ENCODE measurements at places on chromosomes 16 and 17.
A peak's percentile ranks its signal among the peaks of the same experiment; 100 is the strongest.

DNA sequence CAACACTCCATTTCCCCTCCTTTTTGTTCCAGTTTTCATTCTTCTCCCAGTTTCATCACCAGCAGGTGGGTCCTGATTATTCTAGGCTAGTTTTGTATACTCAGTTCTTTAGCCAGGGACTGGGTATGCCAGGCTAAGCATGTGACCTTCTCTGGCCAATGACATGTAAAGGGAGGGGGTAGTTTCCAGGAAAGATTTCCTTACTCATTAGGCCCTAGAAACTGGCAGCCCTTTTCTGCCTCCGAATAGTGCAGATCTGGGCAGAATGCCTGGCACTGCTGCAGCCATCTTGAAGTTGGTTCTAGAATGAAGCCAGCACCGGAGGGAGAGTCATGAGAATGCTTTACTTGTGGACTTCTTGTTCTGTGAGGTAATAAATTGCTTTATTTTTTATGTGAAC is 126.9 kb upstream of the AXIN2 start:
- no peak for DNase-seq

DNA sequence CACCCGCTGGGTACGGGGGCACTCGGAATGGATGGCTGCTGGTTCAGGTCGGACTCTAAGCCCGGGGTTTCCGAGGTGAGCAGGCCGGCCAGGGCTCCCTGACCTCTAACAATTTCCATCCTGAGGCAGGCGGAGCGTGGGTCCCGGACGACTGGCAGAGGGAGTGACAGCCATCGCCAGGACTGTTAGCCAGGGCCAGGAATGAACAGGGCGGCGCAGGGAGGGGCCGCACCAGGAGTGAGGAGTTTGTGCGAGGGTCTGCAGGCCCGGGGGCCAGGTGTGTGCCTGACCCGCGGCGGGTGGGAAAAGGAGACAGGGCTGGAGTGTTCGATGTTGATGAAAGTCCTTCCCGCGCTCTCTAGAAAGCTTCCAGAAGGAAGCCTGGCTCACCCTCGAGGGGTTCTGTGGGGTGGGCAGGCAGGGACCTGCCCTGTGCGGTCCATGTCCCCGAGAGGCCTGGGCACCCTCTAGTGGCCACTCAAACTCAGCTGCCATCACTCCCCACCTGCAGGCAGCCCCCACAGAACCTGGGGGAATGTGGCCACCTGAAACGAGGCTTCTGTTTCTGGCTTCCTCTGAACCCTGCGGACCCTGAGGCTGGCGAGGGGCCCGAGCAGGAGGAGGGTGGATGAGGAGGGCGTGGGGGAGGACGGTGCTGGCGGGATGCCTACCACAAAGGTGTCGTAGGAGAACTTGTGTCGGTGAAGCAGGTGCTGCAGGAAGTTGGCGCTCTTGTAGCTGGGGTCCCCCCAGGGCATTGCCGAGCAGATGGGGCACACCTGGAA is 8.2 kb downstream of the RNF166 start:
- no peak for DNase-seq

DNA sequence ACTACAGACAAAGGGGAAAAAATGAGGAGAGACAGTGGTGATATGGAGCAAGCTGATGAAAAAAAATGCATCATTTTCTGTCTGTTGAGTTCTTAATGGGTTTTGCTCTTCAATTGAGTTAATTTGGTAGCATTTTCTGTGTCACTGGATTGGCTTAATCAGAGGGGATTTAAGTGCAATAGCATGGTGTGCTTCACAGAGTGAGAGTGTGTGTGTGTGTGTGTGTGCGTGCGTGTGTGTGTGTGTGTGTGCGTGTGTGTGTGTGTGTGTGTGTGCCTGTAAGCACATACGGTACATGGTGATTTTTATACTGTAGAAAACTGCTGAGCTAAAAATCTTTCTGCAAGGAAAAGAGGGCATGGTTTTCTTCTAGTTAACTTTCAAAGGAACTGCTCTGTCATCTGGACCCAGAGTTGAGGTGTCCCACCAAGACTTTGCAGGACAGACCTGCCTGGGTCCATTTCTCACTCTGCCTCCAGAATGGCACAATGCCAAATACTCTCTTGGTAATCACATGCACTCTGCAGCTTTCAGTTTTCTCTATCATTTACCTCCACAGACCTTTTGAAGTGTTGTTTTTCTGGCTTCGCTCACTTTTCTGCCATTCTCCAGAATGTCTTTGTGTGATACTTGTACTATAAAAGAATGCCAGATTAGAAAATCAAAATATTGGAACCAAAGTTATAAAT is 952.6 kb upstream of the SOX9 start:
- DNase-seq, result peak; percentile 17

DNA sequence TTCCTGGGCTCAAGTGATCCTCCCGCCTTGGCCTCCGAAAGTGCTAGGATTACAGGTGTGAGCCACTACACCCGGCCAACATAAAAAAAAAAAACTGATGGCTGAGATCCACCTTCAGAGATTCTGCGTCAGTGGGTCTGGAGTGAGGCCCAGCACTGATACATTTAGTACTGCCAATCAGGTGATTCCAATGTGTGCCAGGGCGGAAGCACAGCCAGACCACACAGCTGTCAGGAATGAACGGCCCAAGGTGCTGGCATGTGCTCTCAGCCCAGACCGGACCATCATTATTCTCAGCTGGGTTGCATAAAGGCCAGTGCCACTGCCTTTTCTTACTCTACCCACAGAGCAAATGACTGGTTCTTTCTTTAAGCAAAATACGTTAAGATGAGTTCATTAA is 1.2 kb upstream of the BCO1 start:
- no peak for DNase-seq

- DNase-seq, result no peak
Observed at GRCh38 chr17:13562271-13562800, 39.4 kb downstream of the HS3ST3A1 start.

- DNase-seq, result no peak
Observed at GRCh38 chr17:55067697-55068439, 99.3 kb downstream of the STXBP4 start.

GRCh38 chr16:71929048-71929447 is 33.7 kb downstream of the IST1 start:
- no peak for DNase-seq

DNA sequence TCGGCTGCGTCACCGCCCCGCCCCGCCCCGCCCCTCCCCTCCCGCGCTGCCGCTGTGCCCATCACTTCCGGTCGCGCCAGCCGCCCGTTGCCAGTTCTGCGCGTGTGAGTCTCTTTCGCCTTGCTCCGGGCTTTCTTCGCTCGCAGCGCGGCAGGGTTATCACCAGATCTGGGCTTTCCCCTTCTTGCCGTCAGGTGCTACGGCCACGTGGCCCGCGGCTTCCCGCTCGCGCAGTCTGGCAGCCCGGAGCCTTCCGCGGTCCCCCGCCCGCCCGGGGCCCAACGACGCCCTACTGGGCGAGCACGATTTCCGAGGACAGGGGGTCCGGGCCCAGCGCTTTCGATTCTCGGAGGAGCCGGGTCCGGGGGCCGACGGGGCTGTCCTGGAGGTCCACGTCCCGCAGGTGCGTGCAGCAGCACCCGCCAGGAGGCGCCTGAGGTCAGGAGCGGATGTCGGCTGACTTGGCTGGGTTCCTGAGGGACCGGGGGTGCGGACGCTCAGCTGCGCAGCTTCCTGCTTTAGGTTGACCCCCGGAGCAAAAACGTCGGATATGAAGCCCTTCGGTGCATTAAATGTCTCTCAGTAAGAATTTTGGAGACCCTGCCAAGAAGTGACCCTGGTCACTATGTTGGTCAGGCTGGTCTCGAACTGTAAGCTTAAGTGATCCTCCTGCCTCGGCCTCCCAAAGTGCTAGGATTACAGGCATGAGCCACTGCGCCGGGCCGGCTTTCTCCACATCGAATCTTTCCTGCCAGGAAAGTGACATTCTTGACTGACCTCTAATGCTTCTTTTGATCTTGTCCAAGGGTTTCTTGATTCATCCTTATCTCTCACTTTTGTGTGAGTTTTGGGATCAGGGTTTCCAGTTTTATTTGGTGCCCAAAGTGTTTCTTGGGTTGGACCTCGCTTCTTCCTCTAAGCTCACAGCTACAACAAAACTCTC is at the start of gene METTL23:
TSS of gene METTL23 (plus strand) at position 64 of the 943 bp plus-strand sequence. CDS start 2,872 bp downstream, outside the sequence.
- peak; percentile 82 for DNase-seq

DNA sequence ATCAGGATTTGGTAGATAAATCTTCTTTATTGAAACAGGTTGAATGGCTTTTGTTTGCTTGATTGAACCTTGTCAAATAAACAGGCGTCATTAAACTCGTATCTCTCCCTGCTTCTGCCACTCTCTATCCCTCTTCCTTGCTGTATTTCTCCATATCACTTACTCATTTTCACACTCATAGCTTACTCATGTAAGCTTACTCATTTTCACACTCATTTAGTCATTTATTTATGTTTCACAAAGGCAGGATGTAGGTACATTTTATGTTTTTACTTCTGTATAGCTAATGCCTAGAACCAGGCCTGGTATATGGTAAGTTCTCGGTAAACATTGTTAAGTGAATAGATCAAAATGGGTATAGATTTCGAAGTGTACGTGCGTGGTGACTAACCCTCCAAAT is 450.0 kb downstream of the PMP22 start:
- DNase-seq, result no peak

DNA sequence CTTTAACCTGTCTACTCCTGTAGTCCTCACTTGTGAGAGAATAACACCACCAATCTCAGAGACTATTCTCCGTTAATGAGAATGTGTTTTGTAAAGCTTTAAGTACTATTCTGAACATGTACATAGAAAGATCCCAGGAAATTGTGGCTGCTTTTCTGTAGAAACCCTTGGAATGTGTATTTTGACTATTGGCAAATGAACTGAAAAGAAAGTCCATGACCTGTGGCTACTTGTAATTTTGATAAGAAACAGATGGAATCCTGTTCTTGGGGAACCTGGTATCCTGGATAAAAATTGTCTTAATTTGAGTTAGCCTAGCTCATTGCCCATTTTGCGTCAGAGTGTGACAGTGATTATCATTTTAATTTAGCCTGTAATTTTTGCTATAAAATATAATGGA is 9.1 kb downstream of the CTCF start:
- no peak for DNase-seq

DNA sequence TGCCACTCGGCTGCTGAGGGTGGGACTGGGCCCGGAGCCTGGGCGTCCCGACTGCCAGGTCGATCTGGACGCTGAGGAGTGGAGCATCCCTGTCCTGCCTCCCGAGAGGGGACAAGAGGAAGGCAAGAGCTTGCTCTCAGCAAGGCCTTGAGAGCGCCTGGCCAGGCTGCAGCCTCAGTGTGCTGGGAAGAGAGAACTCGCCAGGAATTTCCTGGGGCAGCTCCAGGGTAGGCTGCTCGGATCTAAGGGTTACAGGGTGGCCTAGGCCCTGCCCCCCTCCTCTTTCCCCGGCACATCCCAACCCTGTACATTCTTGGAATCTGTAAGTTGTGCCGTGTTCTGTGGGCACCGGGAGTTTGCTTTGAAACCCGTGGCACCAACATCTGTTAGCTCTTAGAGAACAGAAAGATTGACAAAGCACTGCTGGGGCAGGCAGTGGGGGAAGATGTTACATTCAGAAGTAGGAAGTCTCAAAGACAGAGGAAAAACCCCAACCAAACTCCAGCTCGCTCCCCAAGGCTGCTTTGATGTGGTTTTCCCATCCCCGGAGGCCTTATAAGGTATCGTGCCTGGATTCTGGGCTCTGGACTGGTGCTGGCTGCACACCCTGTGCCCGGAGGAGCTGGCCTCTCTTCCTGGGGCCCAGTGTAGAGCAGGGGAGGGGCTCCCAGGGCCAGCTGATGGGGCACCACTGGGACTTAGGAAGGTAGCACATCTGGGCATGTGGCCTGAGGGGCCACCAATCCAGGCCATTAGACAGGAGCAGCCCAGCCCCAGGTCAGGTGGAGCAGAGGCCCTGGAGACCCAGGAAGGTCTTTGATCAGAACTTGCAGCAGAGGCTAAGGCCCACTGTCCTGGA is 55.2 kb downstream of the NKD1 start:
- no peak for DNase-seq

DNA sequence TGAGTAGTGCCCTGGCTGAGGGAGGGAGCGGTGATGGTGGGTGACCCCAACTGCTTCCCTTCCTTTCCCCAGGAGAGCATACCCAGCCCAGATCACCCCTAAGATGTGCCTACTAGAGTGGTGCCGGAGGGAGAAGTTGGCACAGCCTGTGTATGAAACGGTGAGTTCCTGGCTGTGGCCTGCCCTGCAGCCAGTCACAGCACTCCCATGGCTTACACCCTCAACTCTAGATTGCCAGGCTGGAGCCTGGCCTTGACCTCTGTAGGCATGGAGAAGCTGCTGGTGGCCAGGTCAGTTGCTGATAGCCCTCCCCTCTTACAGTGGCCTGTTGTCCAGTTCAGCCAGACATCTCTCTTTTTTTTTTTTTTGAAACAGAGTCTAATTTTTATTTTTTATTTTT is 8.6 kb upstream of the NFATC3 start:
- no peak for DNase-seq

GRCh38 chr16:638034-638543 is 2.0 kb upstream of the METTL26 start:
- DNase-seq, result peak; percentile 64

DNA sequence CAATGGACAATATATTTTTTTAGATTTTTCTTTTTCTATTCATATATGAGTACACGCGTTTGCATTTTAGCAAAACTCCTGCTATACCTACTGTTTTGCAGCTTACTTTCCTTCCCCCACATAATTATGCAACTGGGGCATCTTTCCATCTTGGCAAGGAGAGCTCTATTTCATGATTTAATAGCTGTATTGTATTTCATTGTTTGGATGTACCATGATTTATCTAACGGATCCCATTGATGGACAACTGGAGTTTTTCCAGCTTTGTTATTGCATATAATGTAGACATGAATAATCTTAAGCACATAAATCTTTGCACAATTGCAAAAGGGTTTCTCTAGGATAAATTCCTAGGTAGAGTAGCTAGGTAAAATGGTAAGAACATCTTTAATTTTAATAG is 133.9 kb downstream of the PITPNC1 start:
- no peak for DNase-seq

GRCh38 chr16:51201604-51202003 is 50.5 kb upstream of the SALL1 start:
- no peak for DNase-seq

GRCh38 chr17:60077672-60078519 is 825 bp downstream of the HEATR6 start:
- no peak for DNase-seq

- DNase-seq, result peak; percentile 83
Observed at GRCh38 chr17:29124135-29124924, 55.9 kb downstream of the MYO18A start.

DNA sequence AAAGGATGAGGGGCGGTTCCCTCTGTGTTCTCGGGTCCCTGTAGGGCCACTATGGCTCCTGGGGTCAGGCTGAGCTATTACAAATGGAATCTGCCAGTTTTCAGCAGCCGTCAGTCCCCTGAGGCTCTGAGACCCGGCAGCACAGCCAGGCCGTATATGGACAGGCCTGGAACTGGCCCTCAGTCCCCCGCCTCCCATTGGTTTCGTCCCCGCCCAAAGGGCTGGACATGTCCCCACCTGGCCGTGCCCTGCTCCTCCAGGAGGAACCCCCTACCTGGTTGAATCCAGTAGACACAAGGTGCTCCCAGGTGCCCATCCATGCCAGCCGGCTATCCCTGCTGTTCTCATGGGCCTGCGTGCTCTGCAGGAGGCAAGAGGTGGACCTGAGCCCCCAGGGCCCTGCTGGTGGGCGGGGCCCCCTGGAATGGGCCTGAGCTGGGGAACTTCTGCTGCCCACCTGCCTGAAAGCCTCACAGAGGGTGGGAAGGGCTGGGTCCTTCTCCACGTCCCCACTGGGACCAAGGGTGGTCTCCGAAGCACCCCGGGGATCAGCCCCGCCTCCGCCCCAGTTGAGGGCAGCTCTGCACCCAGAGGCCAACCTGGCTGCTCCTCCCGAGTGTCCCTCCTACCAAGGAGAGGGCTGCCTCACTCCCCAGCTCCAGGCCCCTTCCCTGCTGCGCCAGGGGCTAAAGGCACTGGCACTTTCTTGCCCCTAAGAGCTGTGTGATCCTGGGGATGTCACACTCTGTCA is 16.8 kb downstream of the VASN start:
- no peak for DNase-seq

GRCh38 chr17:33962857-33963655 is 292.0 kb upstream of the CCL2 start:
- no peak for DNase-seq

Data from SK-N-DZ (cell line).